NCI-H1092 treated with DMSO at 0.1 percent for 48 hours (cell line): ENCODE measurements at places on chromosomes 1 and 21.

DNA sequence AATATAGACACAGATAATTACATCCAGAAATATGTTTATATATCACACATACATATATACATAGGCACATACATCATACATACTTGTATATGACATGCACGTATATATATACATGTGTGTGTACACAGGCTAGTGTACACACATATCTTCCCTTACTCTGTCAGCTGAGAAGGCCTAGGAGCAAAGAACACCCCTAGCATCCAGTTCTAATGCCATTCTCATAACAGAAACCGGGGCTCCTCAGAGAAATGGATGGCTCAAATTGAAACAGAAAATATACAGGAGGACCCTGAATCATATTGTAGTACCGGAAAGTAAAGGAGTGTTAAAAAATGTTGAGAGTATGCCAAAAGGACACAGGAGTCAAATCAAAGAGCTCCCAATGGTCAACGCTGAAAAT is 19.7 kb upstream of the HYI start:
- DNase-seq: no peak

- DNase-seq: peak; percentile 60
These were observed 22.6 kb upstream of the COL9A2 start for GRCh38 chr1:40339420-40340323.

- DNase-seq: peak; percentile 25
These were observed 137.3 kb upstream of the USH2A start for GRCh38 chr1:216560527-216560926.

DNA sequence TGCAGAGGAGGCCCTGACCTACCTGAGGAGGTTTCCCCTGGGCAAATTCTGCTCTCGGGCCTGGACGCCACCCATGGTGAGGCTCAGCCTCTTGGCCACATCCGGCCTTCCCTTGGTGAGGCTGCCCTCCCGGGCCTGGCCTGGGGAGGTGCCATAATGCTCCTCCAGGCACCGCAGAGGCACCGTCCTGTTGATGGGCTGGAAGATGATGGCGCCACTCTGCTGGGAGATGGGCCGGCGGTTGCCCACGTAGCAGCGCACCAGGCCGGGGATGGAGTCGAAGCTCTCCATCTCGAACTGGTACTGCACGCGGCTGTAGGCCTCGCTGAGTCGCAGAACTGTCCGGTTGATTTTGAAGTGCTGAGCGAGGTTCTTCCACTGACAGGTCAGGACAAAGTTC is 92.7 kb downstream of the BCAR3 start:
- DNase-seq: no peak
